ENCODE measurements at places on chromosomes 1 and 21.

DNA sequence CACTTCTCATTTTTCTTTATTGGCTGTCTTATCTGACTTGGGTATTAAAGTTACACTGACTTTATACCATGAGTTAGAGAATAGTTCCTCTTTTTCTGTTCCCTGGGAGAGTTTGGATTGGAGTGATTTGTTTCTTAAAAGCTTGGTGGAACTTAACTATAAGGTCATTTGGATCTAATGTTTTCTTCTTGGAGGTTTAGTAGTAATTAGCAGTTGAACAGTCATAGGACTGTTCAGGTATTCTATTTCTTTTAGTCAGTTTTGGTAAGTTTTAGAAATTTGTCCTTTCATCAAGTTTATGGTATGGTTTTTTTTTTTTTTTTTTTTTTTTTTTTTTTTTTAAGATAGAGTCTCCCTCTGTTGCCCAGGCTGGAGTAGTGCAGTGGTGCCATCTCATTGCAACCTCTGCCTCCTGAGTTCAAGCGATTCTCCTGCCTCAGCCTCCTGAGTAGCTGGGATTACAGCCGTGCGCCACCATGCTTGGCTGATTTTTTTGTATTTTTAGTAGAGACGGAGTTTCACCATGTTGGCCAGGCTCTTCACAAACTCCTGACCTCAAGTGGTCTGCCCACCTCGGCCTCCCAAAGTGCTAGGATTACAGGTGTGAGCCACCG, 6.3 kb downstream of the TTC3 start:
- DNase-seq = no peak

- no peak for DNase-seq
These were observed 803.7 kb downstream of the KCNT2 start for GRCh38 chr1:195804547-195804946.

DNA sequence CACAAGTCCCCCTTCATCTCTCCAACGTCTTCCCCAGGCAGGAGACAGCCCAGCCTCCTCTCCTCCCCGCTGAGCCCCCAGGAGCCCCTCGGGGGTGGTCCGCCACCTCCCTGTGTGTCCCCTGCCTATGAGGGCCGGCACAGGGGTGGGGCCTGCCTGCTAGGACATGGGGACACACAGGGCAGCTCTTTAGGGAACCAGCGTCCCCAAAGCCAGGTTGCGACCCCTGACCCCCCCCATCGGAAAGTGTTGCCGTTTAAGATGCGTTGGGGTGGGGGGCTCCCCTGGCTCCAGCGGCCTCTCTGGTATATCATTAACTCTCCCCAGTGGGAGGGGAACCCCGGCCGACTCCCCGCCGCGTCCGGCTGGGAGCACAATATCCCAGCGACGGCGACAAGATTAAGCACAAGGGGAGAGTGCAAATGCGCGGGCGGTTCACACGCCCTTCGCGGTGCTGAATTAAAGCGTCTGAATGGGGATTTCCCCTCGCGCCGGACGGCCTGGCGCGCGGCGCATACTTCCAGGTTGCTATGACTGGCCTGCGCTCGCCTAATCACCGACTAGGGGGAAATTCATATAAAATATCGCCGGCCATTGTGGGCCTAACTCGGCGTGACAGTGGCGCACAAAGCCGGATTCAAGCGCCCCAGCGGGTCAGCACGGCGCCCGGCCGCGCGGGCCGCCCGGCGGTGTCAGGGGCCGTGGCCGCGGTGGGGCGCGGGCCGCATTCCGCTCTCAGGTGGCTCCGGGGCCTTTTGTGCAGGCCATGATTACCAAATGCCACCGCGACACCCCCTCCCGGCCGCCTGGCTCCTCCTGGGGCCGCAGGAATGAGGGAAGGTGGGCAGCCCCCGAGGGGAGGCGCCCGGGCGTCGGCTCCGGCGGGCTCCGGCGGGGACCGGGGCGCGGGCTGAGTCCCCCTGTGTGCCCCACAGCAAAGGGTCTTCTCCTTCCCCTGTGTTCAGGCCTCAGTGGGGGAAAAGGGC, 30.9 kb downstream of the WNT3A start:
- no peak for DNase-seq

DNA sequence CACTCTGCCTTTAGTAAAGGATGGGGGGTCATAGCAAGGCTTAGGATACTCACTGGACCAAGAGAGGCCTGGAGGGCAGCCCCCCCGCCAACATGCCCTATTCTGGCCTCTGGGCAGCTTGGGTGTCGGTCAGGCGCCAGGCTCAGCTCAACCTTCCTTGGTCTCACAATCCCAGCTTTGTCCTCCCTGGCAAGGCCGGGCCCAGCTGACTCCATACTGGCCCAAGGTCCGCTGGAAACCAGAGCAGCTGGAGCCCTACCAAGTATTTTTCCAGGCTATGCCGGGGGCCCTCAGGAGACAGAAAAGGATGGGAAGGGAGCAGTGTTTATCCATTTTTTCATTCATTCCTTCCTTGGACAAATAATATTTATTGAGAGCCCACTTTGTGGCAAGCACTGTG, 6.2 kb downstream of the FBXO2 start:
- no peak for DNase-seq
